NCI-H1436 (cell line): ENCODE measurements at places on chromosomes 6 and 20.

DNA sequence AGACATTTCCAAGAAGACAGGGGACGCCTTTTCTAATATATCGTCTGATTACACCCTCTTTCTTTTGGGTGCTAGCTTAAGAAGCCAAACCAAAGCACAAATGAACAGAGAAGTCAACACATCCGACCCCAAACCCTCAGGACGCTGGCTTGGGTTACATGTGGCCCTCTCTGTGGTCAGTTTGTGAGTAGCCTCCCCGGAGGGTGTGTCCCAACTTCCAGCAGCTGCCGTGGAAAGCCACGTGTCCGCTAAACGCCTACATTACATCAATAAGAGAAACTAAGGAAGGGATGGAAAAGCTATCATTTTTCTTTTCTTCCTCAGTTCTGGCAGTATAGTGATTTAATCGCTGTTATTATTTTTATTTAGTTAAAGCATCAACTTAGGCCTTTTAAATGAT is 487 bp upstream of the BMP6 start:
- no peak for DNase-seq

DNA sequence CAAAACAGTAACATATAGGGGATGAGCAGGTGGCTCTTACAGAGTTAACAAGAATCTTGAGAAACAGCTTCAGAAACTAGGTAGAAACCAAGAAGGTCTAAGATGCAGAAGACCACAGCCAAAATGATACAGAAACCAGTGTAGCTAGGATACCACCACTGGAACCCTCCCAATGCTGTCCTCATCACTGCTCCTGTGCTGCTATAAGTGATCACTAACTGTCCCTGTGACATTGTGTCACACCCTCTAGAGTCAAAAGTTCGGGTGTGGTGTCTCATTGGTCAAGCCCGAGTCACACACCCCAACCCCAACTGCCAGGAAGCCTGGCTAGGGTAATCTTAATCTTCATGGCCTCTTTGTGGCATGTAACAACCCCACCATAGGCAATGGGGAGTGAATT is 153.1 kb downstream of the RCAN2 start:
- no peak for DNase-seq

DNA sequence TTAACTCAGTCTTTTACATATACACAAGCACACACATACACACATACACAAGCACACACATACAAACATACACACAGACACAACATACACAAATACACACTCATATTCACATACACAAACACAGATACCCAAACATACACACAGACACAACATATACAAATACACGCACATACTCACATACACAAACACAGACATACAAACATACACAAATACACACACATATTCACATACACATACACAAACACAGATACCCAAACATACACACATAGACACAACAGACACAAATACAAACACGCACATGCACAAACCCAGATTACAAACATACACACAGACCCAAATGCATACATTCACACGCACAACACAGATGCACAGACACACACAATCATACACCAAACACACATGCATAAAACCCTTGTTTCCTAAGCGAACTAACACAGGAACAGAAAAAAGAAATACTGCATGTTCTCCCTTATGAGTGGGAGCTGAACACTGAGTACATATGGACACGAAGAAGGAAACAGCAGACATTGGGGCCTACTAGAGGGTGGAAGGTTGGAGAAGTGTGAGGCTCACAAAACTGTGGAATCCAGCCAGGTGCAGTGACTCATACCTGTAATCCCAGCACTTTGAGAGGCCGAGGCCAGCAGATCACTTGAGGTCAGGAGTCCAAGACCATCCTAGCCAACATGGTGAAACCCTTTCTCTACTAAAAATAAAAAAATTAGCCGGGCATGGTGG is 34.2 kb downstream of the PIM1 start:
- no peak for DNase-seq

GRCh38 chr6:55836945-55837344 is 38.4 kb downstream of the BMP5 start:
- DNase-seq: no peak

- no peak for DNase-seq
Observed at GRCh38 chr6:42471142-42471541, 19.4 kb upstream of the TRERF1 start.

DNA sequence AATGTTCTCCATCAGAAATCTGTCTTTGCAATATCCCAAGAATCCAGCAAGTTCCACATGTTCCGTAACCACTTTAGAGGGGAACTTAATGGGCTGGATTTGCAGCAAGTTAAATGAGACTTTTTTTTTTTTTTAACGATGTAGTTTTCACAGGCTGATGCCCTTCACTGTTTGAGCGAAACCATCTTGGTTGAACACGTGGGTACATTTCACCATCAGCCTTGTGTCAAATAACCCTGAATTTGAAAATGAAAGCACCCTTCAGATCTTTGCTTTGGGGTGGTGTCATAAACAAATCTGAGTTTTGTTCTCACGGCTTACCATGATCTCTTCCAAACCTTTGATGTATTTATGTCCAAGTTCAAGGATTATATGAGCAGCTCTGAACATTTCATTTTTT is 73.7 kb upstream of the EXOC2 start:
- no peak for DNase-seq

GRCh38 chr20:56855708-56856107 is 226.6 kb downstream of the TFAP2C start:
- no peak for DNase-seq

DNA sequence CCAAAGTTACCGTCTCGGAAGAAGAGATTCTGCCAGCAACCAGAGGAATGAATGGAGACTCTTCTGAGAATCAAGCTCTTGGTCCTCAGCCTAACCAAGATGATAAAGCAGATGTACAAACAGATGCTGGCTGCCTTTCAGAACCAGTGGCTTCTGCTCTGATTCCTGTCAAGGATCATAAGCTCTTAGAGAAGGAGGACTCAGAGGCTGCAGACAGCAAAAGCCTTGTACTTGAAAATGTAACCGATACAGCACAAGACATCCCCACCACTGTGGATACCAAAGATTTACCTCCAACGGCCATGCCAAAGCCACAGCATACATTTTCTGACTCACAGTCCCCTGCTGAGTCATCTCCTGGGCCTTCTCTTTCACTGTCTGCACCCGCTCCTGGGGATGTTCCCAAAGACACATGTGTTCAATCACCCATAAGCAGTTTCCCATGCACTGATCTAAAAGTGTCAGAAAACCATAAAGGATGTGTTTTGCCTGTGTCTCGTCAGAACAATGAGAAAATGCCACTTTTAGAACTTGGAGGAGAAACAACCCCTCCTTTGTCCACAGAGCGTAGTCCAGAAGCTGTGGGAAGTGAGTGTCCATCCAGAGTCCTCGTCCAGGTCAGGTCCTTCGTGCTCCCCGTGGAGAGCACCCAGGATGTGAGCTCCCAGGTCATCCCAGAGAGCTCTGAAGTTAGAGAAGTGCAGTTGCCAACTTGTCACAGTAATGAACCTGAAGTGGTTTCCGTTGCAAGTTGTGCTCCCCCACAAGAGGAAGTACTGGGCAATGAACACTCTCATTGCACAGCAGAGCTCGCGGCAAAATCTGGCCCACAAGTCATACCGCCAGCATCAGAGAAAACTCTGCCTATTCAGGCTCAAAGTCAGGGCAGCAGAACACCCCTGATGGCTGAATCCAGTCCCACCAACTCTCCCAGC is 109.6 kb downstream of the RTN4IP1 start:
- DNase-seq: no peak

- DNase-seq: no peak
Observed at GRCh38 chr6:56370127-56370540, 122.8 kb upstream of the COL21A1 start.

DNA sequence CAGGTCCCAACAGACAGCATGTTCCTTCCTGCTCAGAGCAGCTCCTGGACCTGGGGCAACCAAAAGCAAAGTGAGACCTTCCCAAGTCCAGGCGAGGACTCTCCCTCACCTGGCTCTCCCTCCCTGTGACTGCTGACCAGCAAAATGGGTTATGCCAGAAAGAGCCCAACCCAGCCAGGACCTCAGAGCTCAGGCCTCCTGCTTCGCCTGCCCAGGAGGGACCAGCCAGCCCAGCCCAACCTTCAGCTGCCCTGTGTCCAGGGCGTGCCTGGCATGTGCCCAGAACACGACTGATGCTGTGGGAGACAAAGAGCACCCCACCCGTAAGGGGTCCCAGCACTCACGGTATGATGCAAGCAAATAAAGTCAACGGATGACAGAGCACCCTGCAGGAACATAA is 74.0 kb upstream of the CST7 start:
- no peak for DNase-seq

GRCh38 chr20:6053776-6054688 is at the start of gene LRRN4:
Gene LRRN4, minus strand, starts transcription at chr20:6054060. Its CDS starts 1,261 bp downstream, at chr20:6052799.
- no peak for DNase-seq

GRCh38 chr20:45164906-45165305 is 9.8 kb upstream of the PI3 start:
- no peak for DNase-seq

GRCh38 chr6:52375780-52376556 is 14.0 kb downstream of the PAQR8 start:
- no peak for DNase-seq

GRCh38 chr6:110233770-110234374 is 53.6 kb downstream of the CDC40 start:
- no peak for DNase-seq
